Fibroblast of skin of right biceps (primary cell): ENCODE measurements at places on chromosomes 5 and 9.
A peak's percentile ranks its signal among the peaks of the same experiment; 100 is the strongest.

DNA sequence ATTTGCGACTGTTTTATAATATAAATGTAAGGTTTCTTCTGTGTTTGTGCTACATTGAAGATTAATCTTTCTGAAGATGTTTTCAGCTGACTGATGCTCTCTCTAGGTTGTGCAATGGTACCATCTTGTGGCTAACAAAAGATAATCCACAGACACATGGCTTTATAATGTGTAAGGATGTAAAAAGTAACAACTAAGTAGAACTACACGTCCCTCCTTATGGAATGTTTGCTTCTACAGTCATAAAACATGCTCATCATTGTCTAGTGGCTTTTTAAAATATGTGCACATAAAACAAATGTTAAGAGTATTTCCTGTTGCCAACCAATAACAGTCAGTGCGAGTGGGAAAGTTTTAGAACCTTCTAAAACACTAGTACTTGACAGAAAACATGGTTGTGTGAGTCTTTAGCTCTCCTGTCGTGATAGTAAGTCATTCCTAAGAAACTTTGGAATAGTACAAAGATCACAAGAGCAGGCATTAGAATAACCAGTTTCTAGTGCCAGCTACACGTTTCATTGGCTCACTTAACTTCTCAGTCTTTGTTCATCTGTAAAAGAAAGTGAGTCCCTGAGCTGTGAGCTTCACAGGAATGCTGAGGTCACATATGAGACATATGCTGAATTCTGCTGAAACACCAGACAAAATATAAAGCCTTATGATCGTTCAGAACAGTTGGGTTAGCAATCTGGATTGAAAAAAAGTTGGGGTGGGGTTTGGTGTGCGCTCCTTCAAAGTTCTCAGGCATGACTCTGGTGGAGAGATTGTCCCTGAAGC lies 75.7 kb upstream of the GLIS3 start:
- DNase-seq, result peak; percentile 82

GRCh38 chr5:100464418-100464817 lies 70.8 kb upstream of the FAM174A start:
- peak; percentile 65 for DNase-seq

GRCh38 chr5:172721455-172722326 lies 49.3 kb downstream of the DUSP1 start:
- peak; percentile 62 for DNase-seq

- DNase-seq, result no peak
Observed at GRCh38 chr9:112005939-112006338, 109.3 kb downstream of the UGCG start.

- peak; percentile 36 for DNase-seq
Observed at GRCh38 chr9:76717613-76718012, 46.6 kb upstream of the PCA3 start.

GRCh38 chr5:32850817-32851496 lies 139.8 kb downstream of the NPR3 start:
- no peak for DNase-seq

- DNase-seq, result no peak
Observed at GRCh38 chr9:90306158-90306557, 336.5 kb downstream of the DIRAS2 start.

- peak; percentile 28 for DNase-seq
Observed at GRCh38 chr9:68515326-68516017, 25.2 kb downstream of the TMEM252 start.

- DNase-seq, result peak; percentile 25
Observed at GRCh38 chr9:124040935-124041816, 29.6 kb downstream of the LHX2 start.

GRCh38 chr5:766666-767431 lies 17.7 kb downstream of the ZDHHC11B start:
- DNase-seq, result no peak

- no peak for DNase-seq
Observed at GRCh38 chr5:88679638-88680037, 203.3 kb downstream of the MEF2C start.
